NCI-H446 (cell line): ENCODE measurements at places on chromosomes 16 and 17.

- DNase-seq, result no peak
Observed at GRCh38 chr17:27567563-27567859, 63.5 kb upstream of the LGALS9 start.

DNA sequence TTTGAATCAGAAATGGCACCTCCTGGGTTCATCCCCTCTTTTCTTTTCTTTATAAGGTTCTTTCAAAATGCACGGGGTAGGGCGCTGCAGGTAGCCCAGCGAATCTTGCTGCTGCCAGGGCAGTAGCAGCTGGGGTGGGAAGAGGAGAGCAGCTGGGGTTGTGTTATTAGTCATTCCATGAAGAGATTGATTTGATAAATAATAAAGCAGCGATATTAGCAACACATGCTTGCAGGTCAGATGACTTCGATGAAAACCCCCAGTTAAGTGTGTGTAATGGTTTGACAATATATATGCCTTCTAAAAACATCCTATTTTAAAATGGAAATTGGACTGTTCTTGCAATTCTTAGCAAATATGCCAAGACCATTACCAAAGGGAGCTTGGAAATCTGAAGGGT, 200.7 kb downstream of the CCDC182 start:
- DNase-seq, result peak; percentile 29

GRCh38 chr17:74161503-74161875, 42.0 kb upstream of the RPL38 start:
- DNase-seq, result no peak

DNA sequence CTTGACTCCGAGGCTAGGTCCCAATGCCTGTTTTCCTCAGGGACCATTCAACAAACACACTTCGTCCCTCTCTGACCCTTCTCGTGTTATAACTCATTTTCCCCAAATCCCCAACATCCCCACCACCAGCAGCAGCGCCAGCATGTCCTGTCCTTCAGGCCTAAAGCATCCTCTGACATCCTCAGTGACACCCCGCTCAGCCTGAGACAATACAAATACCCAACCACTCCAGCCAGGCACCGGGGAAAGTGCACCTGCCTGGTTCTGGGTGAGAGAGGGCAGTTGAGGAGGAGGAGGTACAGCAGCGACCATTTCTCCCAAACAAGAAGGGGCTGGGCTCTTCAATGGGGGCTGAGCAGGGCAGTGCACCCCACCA, 4.7 kb downstream of the MNT start:
- no peak for DNase-seq

GRCh38 chr17:77281122-77281903, 140.5 kb downstream of the SEC14L1 start:
- peak; percentile 70 for DNase-seq

DNA sequence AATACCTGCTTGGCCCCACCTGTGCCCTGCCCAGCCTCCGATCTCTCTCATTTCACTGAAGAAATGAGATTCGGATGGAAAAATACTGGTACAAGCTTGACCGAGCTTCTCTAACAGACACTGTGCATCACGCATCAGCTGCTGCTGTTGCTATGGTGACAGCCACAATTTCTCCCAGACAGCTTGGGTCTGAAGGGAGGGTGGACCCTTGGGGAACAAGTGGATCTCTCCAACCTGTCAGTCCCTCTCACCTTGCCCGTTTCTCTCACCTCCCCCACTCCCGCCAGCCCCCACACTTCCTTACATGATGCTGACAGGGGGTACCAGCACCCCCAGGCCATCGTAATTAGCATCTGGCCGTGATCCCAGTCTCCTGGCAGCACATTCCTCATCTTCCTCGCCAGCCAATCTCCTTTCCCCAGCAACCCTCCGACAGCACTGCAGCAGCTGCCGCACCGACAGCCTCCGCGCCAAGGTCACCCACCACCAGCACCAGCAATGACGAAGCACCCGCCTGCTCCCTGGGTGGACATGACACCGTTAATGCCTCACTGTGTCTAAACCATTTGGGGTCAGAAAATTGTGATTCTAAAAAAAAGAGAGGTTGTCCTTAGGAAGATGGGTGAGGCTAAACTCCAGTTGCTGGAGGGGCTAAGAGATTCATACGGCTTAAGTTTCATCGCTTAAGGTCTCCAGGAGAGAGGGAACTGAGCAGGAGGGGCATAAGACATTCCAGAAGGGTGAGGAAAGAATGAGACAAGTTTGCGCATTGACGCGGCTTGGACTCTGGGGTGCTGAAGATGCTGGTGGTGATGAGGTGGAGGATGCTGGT, 58.6 kb upstream of the TNRC6A start:
- DNase-seq, result peak; percentile 85

DNA sequence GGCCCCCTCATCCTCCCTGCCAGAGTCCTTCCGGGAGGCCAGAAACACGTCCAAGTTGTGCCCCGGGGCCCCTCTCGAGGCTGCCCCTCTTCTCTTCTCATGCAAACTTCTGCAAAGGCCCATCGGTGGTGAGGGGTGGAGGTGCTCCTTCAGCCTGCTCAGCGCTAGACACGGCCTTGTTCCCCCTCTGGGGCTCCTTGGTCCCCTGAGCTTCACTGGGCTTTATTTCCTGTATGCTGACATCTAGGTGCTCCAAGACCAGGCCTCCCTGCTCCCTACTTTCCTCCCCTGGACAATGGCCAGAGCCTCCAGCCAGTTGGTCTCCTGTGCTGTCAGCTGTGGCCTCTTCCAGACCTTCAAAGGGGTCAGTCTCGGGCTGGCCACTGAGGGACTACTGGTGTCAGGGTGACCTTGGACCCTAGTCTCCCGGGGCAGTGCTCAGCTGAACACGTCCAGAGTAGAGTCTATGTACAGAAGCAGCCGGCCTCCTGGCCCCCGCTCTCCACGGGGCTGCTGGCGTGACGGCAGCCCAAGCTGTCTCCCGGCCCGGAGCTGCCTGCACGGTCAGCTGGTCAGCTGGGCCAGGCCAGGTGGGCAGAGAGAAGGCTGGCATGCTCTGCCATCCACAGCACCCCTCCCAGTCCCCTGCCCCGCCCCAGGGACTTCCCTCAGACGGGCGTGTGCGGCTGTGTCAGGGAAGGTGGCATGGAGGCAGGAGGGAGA, 1.7 kb upstream of the PRR35 start:
- no peak for DNase-seq

DNA sequence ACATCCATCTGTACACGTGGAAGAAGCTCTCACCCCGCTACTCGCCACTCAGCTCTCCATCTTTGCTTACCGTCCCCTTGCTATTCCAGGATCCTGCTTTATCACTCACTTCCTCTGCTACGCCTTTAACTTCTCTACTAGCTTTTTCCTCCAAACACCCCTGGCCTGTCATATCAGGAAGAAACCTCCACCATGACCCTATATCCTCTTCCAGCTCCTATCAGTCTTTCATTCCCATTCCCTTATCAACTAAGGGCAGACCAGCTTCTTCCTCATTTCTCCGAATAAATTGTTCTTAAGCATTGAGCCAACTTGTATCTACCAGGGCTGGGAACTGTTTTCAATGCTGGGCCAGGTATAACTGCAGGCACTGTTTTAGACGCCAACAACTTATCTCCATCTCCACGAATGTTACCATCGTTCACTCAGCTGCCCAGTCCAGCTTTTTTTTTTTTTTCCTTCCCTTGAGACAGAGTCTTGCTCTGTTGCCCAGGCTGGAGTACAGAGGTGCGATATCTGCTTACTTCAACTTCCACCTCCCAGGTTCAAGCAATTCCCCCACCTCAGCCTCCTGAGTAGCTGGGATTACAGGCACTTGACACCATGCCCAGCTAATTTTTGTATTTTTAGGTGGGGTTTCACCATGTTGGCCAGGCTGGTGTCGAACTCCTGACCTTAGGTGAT, 4.3 kb downstream of the IQCK start:
- no peak for DNase-seq
